ENCODE measurements at places on chromosomes 1 and 21. TPM values are rescaled to one million over a fixed set of nuclear protein-coding genes. Genes with fewer than 3 reads are reported as not detected.

- DNase-seq, result peak; percentile 76
Observed at GRCh38 chr1:58546520-58547308, at the start of gene OMA1. TSS of gene OMA1 (minus strand) at chr1:58546726. CDS start at chr1:58539294, 7,432 bp downstream.

AKR7A3 gene
- total RNA-seq, result 2.4 TPM

DNA sequence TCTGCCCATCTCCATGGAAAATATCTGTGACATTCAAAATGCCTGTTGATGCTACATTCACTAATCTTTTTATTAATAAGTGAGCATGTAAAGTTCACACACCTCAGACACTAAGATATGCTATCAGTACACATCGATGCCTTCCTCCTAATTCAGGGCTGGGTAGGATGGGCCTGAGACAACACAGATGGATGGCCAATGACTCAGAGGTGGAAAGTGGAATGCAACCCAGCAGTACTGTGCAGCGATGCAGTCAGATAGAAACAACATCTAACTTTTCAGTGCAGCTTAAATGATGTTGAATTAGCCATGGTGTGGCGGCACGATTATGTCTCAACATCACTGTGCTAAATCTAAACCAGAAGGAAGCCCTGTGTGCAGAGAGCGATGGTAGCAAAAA, 161.6 kb upstream of the KCNJ15 start:
- no peak for DNase-seq

GRCh38 chr1:53135735-53136114, 6.7 kb downstream of the SLC1A7 start:
- no peak for DNase-seq

RGS16 gene
- 1.1 TPM for total RNA-seq

GRCh38 chr1:64437453-64437852, 32.5 kb upstream of the CACHD1 start:
- no peak for DNase-seq

GRCh38 chr1:90387805-90388204, 329.3 kb downstream of the BARHL2 start:
- no peak for DNase-seq

DNA sequence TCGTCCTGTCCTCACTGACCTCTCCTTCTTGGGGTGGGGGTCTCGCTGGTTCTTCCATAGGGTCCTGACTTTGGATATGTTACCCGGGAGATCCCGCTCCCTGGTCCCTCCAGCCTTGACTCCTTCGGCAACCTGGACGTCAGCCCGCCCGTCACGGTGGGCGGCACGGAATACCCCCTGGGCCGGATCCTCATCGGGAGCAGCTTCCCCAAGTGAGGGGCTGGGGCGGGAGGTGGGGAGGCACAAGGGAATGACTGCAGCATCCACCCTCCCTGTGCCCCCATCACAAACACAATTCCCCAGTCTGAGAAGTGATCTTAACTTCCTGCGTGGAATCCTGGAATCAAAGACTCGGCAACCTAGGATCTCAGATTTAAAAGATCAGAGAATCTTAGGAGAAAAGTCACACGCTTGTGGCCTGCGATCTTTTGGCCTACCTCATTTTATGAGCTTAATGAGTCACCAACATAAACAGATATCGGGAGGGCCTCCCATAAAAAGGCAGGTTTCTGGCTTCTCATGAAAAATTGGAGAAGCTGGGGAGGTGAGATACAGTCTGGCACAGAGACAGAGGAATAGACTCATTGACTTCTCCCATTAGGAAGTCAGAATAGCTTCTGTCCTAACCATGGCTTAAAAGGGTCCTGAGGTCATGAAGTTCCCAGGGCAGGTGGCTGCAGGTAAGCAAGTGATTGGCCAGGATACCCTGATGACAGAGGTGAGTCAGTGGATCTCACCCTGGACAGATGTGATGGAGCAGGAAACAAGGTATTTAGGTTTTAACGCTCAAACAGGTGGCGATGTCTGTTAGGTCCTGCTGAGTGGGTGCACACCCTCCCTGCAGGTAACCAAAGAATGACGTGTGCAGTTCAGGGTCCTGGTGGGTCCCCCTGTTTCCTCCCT, 15.9 kb upstream of the PADI3 start:
- DNase-seq, result no peak

PROK1 gene
- total RNA-seq, result not detected

GRCh38 chr1:41241749-41242341, at the start of gene SCMH1:
TSS of gene SCMH1 (minus strand) at chr1:41242306. CDS start at chr1:41186133, 56,173 bp downstream.
- DNase-seq, result no peak

NKAIN1 gene
- not detected for total RNA-seq

HP1BP3 gene
- 225 TPM for total RNA-seq

FAM78B gene
- total RNA-seq, result 0.53 TPM

INKA2 gene
- 3.9 TPM for total RNA-seq

GRCh38 chr21:44526096-44526997, 13.6 kb downstream of the KRTAP10-1 start:
- no peak for DNase-seq

- no peak for DNase-seq
Observed at GRCh38 chr1:108851567-108851966, 5.3 kb downstream of the AKNAD1 start.

GRCh38 chr1:90862782-90863181, 145.7 kb upstream of the BARHL2 start:
- no peak for DNase-seq

- DNase-seq, result no peak
Observed at GRCh38 chr1:18794051-18794450, 65.4 kb downstream of the TAS1R2 start.

DNA sequence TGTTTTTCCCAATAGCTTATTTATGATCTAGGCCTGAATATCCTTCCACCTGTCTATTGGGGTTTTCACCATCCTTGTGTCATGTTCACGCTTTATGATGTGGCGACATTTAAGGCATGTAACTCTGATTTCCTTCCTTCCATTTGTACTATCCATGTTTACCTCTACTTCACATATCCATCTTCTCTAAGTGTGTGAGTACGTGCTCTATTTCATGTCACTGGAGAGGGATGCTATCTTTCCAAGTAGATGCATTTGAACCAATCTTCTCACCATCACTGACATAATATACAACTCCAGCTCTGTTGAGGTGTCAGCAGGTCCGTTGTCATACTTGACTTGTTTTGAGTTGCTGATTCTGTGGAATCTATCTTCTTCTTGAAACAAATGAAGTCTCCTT, 283.2 kb downstream of the PTBP2 start:
- DNase-seq, result no peak

C1orf210 gene
- total RNA-seq, result 8.2 TPM

GRCh38 chr1:53578358-53578757, 119.2 kb downstream of the DMRTB1 start:
- no peak for DNase-seq

DNA sequence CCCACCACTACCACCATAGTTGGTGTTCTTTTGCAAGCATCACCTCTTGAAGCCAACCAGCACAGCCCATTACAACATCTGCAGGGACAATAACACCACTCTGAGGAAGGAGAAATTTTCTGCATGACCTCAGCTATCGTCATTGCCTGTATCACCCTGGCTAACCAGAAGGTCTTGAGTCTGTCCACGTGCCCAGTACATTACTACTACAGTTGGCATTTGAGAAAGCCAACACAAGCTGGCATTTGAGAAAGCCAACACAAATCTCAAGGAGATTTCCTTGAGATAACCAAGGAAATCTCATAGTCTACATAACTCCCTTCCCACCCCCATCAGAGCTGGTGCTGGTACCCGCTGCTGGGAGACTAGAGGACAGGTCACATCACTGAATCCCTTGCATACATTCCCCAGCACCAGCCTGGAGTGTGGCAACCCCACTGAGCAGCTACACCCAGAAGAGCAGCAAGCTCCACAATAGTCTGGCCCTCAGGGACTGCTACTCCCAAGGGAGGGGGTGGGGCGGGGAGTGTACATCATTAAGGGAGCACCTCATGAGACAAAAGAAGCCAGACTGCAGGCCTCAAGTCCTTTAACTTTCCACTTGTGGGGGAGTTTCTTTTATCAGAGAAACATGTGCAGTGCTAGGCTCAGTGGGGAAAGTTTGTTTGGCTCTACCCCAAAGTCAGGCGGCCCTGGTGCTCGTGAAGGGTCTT, 46.0 kb upstream of the GUCA2A start:
- DNase-seq, result no peak

LRRC52 gene
- not detected for total RNA-seq

GRCh38 chr1:9160079-9160717, 31.3 kb upstream of the GPR157 start:
- no peak for DNase-seq

TNFRSF4 gene
- total RNA-seq, result 0.57 TPM

- DNase-seq, result no peak
Observed at GRCh38 chr1:235558621-235559169, 54.4 kb upstream of the B3GALNT2 start.

- DNase-seq, result no peak
Observed at GRCh38 chr21:27292783-27293182, 325.9 kb upstream of the ADAMTS5 start.

CORT gene
- total RNA-seq, result 0.83 TPM

DNA sequence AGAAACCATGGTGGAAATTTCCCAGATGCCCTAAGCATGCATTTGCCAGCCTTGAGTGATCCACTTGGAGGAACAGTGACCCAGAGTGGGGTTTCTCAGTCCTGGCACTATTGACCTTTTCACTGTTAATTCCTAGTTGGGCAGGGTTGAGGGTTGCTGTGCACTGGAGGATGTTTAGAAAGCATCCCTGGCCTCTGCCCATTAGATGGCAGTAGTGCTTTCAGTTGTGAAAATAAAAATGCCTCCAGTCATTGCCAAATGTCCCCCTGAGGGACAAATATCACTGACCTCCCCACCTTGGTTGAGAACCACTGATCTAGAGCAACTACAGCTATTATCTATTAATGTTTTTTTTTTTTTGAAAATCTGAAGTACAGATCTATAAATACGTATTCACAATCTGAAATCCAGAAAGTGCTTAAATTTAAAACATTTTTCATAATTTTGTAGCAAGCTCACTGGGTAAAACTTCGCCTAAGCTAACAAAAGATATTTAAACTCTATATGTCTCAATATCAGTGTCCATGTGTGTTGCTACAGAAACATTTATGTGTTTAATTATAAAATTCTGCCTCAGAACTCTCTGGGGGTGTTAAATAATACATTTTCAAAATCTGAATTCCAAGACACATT, 27.3 kb downstream of the F3 start:
- no peak for DNase-seq

SLC45A1 gene
- 0.13 TPM for total RNA-seq
